EH (cell line): ENCODE measurements at places on chromosomes 7 and 10.

GRCh38 chr10:96401036-96401435 is 42.2 kb upstream of the OPALIN start:
- no peak for DNase-seq

GRCh38 chr10:92757711-92758104 is 68.0 kb downstream of the HHEX start:
- DNase-seq = no peak

- DNase-seq = no peak
Observed at GRCh38 chr10:58693919-58694318, 181.2 kb downstream of the BICC1 start.

DNA sequence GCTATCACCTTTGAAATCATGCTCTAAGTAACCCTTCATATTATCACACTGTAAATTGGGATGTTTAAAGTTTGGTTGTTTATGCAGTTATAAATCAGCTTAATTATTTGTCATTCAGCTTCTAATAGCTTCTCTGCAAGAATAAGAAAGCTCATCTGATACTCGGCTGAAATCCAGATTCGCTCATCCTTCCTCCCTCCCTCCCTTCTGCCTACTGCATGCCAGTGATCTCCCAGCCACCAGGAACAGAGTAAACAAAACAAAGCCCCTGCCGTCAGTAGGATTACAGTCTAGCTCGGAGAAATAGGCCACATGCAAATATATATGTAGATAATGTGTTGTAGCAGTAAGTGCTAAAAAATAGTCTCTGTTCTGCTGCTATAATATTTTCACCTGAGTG is 211.8 kb downstream of the NSUN6 start:
- no peak for DNase-seq

DNA sequence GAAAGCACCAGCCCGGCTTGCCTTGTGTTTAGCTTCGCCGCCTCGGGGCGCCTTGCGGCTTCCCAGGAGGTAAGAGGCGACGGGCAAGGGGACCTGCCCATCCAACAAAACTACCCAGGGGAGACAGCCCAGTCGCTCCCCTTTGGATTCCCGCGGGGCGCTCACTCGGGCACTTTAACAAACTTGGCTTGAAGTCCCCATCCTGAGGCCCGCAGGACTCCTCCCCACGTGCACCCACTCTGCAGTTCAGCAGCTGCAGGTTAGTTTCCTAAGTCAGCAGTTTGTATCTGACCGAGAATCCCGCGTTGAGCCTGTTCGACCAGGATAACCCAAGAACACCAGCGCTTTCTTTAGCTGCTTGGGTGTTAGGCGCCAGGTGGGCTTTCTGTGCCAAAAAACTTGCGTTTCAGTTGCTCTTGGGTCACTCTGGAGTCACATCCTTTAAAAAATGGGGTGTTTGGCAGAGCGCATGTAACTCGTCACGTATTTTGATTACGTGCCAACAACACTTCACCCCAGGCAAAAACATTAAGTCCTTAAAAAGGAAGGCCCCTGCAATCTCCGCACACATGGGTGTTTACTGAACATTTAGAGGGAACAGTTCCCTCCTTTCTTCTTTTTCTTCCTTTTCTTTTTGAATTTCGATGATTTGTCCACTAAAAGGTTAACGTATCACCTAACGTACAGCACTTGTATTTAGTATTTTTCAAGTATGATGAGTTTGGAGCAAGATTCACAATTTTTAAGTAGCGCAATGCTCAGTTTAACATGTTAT is 876 bp downstream of the DNAH11 start:
- DNase-seq = peak; percentile 45

- DNase-seq = peak; percentile 38
Observed at GRCh38 chr10:122499491-122499941, 38.2 kb downstream of the HTRA1 start.

DNA sequence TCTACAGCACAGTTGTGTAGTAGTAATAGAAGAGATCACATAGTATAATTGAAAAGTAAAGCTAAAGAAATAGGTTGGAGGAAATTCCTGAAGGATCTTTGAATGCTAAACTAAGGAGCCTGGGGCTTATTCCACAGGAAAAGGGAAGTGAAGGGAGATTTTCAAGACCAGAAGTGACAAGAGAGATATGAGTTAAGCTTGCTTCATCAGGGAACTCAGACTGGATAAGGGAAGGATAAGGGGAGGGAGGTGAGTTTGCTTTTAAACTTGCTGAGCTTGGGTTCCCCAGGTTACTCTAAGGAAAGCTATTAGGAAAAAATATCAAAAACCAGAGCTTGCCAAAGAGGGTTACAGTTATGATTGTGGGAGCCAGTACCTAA is 182.4 kb downstream of the RAPGEF5 start:
- no peak for DNase-seq

- no peak for DNase-seq
Observed at GRCh38 chr7:30995536-30995935, 31.8 kb downstream of the GHRHR start.

- DNase-seq = no peak
Observed at GRCh38 chr10:114285961-114286441, 46.9 kb downstream of the VWA2 start.

GRCh38 chr10:9452056-9452455 is 1397.6 kb downstream of the GATA3 start:
- DNase-seq = no peak

- no peak for DNase-seq
Observed at GRCh38 chr7:124208173-124208572, 175.3 kb upstream of the TMEM229A start.

DNA sequence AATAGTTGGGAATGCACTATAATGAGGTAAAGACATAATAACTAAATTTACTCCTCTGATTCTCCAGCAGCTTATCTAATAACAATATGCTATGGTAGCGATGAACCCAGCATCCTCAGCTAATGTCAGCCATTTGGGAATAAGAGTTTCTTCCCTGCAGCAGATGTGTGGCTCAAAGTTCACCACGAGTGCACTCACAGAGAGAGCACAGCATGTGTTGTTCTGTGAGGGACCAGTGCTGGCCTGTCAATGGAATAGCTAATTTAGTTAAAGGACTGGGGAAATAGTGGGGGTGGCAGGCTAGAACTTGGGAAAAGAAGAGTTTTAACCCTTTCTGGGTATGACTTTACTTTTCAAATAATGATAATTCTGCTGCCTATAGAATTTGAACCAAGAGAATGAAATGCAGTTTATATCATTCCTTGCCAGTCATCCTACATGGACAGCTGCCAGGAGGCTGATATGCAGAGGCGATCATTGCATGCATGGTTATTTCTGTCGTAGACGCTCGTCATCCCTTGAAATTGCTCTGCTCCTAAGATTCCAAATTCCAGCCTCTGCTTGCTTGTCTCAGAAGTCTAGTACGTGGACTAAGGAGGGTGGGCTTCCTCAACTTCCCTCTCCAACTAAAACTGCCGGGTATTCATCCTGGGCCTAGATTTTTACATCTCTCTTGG is 355.6 kb downstream of the RNLS start:
- peak; percentile 43 for DNase-seq

DNA sequence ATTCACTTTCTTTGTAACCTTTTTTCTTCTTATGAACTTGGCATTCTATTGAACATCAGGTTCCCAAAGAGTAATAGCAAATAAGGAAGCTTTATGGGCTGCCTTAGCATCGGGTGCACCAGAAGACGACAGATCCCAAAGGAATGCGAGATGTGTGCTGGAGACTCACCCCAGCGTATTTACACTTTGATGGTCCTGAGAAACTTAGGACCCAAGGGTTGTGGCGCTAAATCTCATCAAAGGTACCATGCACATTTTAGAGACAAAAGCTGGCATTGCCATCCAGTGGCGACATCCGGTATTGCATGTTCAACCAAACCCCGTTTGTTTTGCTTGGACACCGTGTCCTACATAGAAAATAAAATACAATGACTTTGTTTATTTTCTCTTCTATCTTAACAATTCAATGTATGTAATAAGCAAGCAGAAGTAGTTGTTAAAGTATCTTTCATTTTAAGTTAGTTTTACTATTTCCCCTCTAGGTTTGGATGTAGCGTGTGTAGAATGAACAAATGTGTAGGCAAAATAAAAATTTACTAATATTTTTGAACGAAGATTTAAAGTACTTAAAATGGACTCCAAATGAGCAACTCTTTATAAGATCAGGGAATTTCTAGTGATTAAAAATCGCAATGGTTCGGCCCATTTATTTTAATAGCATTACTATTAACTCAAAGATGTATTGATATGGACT is 1154.8 kb downstream of the GATA3 start:
- peak; percentile 68 for DNase-seq

- DNase-seq = no peak
Observed at GRCh38 chr7:119964788-119965542, 308.0 kb upstream of the KCND2 start.

GRCh38 chr7:79781716-79782115 is 328.2 kb upstream of the MAGI2 start:
- no peak for DNase-seq

DNA sequence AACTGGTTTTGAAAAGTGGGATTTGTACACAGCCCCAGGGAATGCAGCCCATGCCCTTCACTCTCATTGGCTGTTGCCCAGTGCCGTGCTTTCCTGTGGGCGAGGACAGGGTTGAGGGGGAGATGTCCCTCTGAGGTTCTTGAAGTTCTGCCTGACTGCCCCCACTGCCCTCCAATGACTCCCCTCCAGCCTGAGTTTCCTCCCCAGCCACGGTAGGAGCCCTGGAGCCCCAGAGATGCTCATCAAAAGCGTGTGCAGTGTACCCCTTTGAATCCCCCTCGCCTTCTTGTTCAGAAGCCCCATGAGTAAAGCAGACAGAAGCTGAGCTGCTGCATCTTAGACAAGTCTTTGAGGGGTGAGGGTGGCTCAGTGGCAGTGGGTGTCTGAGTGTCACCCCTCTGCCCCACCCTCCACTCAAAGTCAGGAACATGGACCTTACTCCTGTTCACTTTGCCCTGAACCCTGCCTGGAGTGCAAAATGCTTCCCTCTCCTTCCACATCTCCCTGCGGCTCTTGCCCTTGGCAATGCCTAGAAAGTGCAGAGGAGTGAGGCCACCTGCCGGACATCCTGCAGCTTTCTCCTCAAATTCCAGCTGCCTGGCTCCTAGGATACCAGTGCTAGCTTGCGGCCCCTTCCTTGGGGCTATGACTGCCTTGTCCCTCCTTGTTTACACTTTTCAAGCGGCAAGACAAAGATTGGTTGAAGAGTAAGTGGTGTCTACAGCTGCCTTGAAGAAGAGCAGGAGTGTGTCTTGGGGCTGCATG is 19.9 kb downstream of the FAM241B start:
- DNase-seq = no peak

DNA sequence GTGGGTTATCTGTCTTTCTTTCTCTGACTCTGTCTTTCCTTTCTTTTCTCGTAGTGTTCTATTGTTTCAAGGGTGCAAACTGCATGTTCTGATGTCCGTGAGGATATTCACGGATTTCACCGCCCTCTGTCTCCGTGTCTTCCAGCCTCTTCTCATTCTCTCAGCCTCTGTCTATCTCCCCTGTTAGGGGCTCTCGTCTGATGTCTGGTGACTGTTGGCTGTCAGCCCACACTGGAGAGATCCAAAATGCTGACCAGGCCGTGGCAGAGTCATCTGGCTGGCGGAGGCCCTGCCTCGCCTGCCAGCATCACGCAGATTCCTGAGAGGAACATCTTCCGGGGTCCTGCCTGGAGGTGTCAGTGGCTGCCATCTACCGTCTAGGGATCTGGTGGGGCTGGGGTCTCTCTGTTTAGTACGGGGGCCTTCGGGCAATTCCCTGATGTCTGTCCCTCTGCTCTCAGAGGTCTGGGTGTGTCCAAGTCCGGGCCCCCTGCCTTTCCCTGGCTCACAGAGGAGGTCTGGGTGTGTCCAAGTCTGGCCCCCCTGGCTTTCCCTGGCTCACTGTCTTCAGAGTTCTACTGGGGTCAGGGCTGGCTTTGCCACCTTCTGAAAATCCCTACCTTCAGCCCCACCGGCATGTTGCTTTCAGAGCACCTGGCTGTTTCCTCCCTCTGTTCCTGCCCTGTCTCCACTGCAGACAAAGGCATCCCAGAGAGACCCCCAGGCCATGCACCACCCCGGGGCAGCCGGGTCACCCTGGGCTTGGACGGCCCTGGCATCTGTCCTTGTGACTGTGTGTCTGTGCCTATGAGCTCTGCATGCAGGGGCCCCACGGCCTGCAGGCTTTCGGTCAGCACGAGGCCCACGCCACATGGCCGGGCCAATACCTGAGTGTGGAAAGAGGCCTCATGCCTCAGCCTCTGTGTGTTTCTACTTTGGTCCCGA is 14.0 kb upstream of the SCART1 start:
- no peak for DNase-seq

DNA sequence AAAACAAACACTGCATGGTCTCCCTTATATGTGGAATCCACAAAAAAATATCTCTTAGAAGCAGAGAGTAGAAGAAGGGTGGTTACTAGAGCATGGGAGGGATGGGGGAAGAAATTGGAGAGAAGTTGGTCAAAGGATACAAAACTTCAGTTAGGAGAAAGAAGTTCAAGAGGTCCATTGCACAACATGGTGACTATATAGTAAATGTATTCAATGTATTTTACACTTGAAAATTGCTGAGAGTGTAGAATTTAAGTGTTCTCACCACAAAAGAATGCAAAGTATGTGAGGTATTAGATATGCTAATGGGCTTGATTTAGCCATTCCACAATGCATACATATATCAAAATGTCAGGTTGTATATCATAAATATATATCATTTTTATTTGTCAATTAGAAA is 232.0 kb upstream of the CELF2 start:
- DNase-seq = peak; percentile 76

- no peak for DNase-seq
Observed at GRCh38 chr10:34728361-34728760, 86.7 kb downstream of the PARD3 start.
